ENCODE measurements at places on chromosomes 16 and 17.
A peak's percentile ranks its signal among the peaks of the same experiment; 100 is the strongest.

DNA sequence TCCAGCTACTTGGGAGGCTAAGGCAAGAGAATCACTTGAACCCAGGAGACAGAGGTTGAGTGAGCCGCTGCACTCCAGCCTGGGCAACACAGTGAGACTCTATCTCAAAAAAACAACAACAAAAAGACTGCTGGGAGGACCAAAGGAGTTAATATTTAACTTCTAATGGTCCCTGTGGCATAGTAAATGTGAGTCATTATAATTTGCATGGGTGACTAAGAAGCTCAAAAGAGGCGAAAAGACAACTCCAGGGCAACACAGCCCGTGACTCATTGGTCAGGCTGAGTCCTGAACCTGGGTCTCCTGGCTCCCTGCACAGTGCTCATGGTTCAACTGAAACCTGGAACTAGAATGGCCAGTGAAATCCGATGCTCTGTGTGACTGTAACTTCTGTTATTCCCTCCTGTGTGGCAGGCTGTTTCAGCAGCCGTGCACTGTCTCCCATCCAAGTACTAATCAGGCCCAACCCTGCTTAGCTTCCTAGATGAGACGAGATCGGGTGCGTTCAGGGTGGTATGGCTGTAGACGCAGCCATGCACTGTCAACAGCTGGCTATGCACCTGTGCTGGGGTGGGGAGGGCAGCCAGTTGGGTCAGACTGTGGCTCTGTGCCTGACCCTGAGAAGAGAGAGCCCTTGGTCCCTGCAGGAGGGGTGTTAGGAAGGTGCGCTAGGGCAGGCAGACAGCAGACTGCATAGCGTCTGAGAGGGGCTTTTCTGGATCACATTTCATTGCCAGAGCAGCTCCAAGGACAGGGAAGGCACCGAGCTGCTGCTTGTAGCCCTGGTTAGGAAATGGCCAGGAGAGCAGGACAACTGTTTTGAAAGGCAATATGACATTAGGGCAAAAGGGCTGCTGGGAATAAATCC lies 14.5 kb upstream of the GPRC5C start:
- DNase-seq = peak; percentile 9

DNA sequence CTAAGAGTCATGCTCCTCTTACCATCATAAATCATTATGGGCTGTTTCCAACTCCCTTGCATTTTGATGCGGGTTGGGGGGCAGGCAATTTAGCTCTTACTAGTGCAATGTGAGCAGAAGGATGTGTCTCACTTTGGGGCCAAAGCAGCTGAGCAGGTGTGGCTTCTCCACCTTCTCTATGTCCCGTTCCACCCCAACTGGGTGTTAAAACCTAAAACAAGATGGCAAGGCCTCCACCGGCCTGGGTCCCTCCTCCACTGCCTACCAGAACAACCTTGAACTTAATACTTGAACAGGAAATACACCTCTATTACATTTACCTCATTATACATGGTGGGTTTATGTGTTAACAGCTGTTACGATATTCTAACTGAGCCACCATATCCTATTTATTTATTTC lies 52.8 kb downstream of the TOX3 start:
- DNase-seq = no peak

GRCh38 chr17:73043686-73044581 lies 48.6 kb downstream of the SLC39A11 start:
- DNase-seq = no peak

DNA sequence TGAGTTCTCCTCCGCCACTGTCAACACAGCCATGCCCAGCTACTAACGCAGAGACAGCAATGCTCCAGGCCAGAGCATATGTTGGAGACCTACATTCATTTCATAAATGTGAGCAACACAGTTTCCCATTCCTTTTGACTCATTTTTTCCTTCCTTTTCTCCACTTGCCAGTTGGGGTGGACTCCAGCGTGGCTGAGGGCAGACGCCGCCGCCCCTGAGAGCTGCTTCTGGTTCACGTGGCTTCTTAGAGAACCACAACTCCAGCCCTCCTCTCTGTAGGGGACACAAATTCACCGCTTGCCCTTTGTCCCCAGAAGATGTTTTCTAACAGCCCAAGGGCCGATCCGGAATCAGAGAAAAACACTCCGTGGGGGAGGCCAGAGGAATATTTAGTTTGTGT lies 45.8 kb upstream of the ZCCHC14 start:
- peak; percentile 23 for DNase-seq

- no peak for DNase-seq
These were observed 9.4 kb downstream of the EVPL start for GRCh38 chr17:76017481-76018339.

- no peak for DNase-seq
These were observed 20.5 kb upstream of the STAC2 start for GRCh38 chr17:39246274-39246673.

GRCh38 chr16:471353-472198 lies 46.1 kb downstream of the RAB11FIP3 start:
- DNase-seq = no peak

Measured in activated CD4-positive, alpha-beta T cell treated with anti-CD3 and anti-CD28 coated beads, Interleukin-2, amount 50 U/mL, for 48 hours (primary cell).